Activated T-cell treated with anti-CD3 and anti-CD28 coated beads for 48 hours (primary cell): ENCODE measurements at places on chromosomes 2 and 18.

GRCh38 chr2:16037808-16038457 is 97.6 kb downstream of the MYCN start:
- DNase-seq = no peak

- DNase-seq = no peak
These were observed 91.9 kb downstream of the COL3A1 start for GRCh38 chr2:189066037-189066436.

- DNase-seq = peak; percentile 23
These were observed 886 bp downstream of the PRKCE start for GRCh38 chr2:45652090-45653031.

GRCh38 chr2:207926133-207926988 is 99.0 kb downstream of the PLEKHM3 start:
- no peak for DNase-seq

DNA sequence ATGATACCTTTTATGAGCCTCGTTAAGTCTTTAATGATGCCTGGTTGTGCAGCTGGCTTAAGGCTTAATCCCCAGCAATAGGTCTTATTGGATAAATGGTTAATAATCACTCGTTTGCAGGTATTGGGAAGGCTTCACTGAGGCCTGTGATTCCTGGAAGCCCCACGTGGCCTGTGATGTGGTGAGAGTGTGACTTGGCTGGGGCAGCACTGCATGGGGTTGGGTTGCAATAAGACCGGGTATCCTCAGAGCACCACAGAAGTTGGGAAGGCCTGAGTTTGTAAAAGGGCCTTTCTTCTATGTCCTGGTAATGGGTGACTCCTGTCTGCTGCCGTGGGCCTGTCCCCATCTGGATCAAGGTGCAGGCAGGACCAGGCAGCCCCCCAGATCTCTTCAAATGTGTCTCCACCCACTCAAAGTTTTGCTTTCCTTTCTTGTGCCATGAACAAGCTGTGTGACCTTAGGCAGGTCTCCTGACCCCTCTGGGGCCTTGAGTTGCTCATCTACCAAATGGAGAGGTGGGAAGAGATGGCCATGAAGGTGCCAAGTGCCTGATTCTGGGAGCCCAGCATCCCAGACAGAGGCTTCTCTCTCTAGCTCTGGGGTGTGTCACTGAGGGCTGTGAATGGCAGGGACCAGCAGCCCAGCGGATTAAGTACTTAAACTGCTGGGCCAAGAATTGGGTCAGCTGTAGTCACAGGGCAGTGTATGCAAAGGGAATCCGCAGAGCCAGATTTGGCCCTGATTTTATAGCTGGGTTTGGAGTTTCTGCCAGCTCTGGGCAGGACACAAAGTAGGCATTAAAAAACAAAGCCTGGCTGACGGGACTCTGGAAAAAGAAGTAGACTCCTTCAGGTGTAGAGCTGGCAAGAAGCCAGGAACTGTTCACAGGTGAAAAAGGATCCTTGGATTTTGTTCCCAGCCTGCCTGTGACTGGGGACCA is 24.4 kb downstream of the LBH start:
- DNase-seq = no peak

DNA sequence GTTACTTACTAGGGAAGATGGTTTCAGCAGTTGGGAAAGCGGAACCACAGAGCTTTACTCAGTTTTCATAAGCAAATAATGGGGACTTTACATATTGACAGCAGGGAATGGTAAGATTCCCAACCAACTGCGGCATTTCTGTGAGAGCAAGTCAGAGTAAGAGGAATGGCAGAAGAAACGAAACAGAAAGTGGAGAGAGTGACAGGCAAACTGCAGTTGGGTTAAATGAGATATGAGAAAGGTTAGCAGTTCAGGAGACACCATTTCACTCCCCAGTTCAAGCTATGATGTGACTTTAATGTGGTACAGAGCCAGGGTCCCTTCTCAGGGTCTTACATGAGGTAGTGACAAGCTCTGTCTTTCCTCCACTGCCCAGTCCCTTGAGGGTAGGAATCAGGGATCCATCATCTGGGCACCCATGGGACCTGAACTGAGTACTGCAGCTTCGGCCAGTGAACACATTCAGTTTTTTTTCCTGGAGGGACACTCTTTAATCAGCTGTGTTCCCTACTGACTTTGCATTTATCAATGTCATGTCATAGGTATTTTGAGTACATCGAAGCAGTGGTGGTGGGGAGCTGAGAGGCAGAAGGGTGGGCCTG is 33.0 kb upstream of the GREB1 start:
- DNase-seq = no peak

DNA sequence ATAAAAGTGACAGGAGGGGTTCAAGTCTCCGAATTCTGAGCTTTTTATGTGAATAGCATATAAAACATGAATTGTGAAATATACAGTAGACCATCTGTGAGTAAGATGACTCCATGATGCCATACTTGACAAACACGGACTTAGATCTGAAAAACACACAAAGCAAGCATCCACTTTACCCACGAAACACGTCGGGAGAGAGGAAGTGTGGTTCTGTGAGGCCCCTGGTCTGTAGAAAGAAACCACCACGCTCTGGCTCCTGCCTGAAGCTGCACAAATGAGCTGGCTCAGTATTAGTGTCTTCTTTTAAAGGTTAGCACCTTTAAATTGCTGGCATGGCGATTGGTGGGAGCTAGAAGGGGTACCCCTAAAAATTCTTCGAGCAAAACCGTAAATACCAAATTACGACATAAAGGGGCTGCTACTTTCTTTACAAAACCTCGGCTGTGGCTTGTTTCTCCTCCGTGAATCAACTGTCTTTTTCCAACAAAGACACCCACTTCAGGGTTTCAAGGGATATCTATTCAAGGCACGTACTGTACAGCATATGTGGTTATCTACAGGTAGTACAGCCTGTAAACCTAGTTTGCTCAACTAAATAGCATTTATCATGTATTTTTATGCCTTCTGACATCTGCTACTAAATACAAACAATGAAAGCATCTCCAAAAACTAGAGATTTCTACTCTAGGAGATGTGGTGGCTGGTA is 70.9 kb downstream of the AFF3 start:
- no peak for DNase-seq

DNA sequence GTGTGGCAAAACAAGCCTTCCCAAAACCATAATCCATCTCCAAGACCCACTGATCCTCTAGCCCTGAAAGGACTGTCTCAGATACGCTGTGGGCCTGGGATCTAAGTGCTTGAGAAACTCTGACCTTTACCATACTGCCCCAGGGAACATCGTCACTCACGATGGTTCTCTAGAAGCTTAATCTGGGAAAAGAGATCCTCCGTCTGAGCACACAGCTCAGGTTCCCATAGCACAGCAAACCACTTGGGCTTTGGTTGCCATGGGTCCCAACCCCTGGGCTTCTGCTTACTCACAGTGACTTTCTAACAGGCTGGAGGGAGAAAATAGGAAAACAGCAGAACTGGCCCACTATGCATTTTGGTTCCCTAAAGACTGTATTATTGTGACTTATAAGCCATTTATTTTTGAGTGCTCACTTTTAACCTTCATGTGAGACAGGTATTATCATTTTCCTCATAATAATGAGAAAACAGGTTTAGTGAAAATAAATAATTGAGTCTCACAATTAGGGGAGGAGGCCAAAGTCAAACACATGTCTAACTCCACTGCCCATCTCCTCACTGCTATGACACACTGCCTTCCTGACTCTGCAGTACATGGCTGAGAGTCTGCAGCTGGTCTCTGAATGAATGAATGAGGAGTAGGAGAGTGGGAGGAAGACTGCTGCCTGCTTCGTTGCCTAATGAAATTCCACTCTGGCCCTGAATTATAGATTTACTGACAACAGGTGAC is 46.7 kb downstream of the REEP1 start:
- DNase-seq = no peak

DNA sequence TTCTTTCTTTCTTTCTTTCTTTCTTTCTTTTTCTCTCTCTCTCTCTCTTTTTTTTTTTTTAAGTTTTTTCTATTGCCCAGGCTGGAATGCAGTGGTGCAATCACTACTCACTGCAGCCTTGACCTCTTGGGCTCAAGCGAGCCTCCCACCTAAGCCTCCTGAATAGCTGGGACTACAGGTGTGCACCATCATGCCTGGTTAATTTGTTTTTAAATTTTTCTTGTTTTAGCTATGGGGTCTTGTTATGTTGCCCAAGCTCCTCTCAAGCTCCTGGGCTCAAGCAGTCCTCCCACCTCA is 19.4 kb upstream of the CCDC88A start:
- no peak for DNase-seq

- DNase-seq = no peak
These were observed 134.7 kb downstream of the LDLRAD4 start for GRCh38 chr18:13353084-13353823.

- DNase-seq = no peak
These were observed 5.4 kb upstream of the CRYGC start for GRCh38 chr2:208134928-208135586.

GRCh38 chr2:63840081-63840784 is 1.5 kb upstream of the UGP2 start:
- no peak for DNase-seq

DNA sequence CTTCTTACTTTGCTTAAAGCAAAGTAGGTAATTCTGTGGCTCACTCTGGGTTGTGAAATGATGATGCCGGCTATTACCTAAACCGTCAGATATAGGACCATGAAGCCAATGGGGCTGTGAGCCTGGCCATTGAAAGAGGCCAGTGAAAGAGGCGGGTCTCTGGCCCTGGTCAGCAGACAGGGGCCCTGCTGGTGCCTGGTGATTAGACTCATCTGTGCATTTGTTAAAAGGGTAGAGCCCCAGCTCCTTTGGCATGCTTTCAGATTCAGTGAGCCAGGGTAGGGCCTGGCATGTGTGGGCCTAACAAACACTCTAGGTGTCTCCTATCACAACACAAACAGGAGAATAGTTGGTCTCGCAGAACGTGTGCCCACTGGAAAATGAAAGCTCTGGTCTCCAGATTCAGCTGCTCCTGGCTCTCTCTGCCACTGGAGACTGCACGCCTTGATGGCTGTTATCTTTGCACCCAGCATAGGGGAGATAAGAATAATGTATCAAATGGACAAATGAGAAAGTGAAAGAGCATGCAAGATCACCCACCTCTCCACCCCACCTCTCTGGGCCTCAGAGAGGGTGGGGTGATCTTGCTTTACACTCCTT is 6.9 kb downstream of the LRRC30 start:
- no peak for DNase-seq

- no peak for DNase-seq
These were observed 295.6 kb downstream of the TNS1 start for GRCh38 chr2:217707131-217707611.

GRCh38 chr2:241312082-241312481 is 3.4 kb downstream of the HDLBP start:
- no peak for DNase-seq
